ENCODE measurements at places on chromosomes 2 and 18.
A peak's percentile ranks its signal among the peaks of the same experiment; 100 is the strongest.

- DNase-seq = no peak
Observed at GRCh38 chr2:160005908-160006307, 56.5 kb downstream of the PLA2R1 start.

GRCh38 chr2:28637066-28638047, 114.3 kb upstream of the PPP1CB start:
- no peak for DNase-seq

DNA sequence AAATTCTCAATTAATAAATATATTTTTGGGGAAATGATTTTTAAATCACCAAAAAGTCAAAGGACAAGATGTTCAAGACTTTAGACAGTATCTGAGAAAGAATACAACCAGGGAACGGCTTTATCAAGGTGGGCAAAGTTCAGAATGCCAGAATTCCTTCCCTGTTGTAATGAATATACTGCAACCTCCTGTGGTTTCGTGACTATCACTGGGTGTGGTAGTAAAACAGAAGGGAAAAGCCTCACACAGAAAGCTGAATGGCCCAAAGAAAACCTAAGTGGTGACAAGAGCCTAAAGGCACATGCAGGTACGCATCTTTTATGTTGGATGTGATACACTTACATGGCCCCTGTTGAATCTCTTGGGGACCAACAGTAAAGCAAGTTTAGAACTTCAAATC, 37.1 kb downstream of the MBD2 start:
- DNase-seq = no peak

- DNase-seq = no peak
Observed at GRCh38 chr2:215535125-215535668, 99.3 kb upstream of the FN1 start.

- no peak for DNase-seq
Observed at GRCh38 chr2:82875858-82876257, 1583.2 kb downstream of the SUCLG1 start.

DNA sequence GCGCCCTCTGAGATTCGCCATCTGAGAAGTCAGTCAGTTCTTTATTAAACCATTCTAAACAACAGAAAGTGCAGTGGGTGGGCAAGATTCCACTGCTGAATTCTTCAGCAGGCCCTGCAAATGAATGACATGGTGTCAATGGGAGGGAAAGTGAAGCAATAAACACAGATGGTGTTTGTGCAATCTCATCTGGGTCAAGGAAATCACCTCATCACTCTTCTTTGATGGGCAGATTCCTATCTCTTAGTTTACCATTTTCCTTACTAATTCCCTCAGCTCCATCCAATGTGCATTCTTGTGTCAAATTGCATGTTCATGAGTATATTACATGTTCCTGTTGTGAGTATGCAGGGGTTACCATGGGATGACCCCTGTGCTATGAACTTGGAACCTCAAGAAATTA, 100.7 kb upstream of the CYP1B1 start:
- DNase-seq = no peak

GRCh38 chr18:48947092-48947491, 3.7 kb downstream of the SMAD7 start:
- DNase-seq = no peak

- no peak for DNase-seq
Observed at GRCh38 chr2:179758636-179759035, 102.8 kb downstream of the ZNF385B start.

DNA sequence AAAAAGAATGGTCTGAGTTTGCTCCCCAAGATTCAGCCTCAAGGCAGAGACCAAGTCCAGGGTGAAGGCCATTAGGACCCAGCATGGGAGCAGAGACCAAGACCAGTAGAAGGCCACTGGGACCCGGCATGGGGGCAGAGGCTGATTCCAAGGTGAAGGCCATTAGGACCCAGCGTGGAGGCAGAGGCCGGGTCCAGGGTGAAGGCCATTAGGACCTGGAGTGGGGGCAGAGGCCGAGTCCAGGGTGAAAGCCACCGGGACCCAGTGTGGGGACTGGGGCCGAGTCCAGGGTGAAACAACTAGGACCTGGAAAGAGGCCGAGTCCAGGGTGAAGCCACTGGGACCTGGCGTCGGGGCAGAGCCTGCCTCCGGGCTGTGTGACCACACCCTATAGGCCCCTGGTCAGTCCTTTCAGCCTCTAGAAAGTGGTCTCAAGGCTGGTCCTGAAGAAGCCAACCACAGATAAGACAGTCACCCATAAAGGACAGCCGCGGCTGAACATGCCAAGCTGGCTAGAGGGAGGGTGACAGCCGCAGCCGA, 113.8 kb upstream of the SALL3 start:
- no peak for DNase-seq

GRCh38 chr2:33498291-33498956, 22.0 kb downstream of the RASGRP3 start:
- no peak for DNase-seq

DNA sequence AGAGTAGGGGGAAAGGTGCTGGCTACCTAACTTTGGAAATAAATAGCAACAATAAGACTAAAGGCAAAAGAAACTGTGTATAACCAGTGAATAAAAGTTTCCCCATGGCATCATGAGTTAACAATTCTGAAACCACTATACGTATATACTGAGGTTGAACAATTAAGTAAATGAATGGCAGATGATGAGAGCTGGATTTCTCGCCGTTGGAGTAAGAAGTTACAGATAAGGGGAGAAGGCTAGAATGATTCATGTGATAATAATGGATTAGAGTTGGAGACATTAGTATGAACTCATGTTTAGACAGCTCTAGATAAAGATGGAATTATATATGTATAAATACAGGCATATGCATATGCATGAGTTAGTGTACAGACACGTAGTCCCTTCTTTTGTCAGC, 152.7 kb downstream of the UBR3 start:
- no peak for DNase-seq

DNA sequence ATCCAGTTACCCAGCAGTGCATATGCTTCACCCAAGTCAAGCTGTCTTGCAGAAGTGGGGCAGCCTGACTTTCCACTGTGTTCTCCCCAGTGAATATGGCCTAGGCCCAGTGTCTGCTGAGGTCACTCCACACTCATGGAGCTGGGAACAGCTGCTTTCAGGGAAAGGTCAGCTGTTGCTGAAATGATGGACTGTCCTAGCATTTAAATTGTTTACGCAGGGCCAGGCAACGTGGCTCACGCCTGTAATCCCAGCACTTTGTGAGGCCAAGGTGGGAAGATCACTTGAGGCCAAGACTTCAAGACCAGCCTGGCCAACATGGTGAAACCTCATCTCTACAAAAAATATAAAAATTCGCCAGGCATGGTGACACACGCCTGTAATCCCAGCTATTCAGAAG, 86.5 kb downstream of the LIPG start:
- no peak for DNase-seq

DNA sequence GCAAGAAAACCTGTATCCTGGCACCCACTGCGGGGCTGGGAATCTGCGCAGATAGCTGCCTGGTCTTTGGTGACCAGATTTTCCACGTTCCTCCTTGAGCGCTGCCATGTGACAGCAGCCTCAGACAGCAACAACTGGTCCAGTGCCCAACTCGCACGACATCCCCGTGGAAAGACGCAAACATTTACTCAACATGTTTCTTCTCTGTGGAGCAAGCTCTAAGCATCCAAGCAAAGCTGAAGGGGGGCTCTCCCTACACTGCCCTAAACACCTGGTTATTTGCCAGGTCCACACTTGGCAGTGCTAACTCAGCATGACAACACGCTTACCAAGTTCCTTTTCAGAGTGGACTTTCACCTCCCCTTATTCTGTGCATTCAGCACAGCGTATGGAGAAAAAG, 11.3 kb downstream of the ZNF516 start:
- no peak for DNase-seq

DNA sequence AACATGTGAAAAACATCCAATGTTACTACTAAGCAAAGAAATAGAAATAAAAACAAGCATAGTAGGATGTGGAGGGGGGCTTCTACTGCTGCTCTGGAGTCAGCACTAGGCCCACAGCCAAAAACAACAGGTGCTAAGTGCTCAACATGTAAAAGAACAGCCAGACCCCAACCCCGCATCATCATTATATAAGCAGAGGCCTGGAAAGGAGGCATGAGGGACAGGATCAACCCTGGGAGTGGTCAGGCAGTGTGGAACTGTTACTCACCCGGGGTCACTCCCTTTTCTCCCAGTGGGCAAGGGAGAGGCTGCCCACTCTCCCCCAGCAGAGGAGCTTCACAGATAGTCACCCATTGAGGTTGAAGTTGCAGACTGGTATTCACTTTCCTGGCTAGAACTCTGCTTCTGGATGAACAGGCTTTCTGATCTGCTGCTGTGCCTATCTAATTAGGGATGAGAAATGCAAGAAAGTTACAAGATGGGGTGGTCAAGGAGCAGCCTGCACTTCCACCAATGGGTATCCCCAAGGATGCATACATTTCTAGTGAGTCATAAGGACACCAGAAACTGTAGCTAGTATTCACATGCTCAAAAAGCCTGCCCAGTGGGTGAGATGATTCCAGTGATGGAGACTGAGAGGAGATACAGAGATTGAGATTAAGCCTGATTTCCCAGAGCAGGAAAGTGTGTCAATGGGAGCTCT, 480.1 kb upstream of the TCF4 start:
- no peak for DNase-seq

- no peak for DNase-seq
Observed at GRCh38 chr18:13300029-13300428, 81.5 kb downstream of the LDLRAD4 start.

GRCh38 chr2:198456418-198456817, 652.0 kb downstream of the PLCL1 start:
- DNase-seq = no peak

- no peak for DNase-seq
Observed at GRCh38 chr18:74255131-74255616, 36.6 kb downstream of the CYB5A start.

DNA sequence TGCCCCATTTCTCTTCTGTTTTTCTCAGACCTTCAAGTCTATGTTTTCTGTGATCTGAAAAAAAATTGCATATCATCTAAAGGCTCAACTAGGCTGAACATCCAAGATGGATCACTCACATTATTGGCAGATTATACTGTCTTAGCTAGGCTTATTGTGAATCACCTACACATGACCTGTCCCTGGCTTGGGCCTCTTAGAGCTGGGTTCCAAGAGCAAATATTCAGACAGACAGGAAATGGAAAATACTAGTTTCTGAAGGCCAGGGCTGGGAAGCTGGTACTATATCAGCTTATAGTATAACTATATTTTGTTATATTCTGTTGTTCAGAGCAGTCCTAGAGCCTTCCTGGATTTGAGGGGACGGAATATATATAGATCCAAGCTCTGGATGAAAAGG, 90.3 kb downstream of the PIK3C3 start:
- no peak for DNase-seq

GRCh38 chr2:68653034-68653433, 9.7 kb downstream of the PROKR1 start:
- DNase-seq = peak; percentile 61

- DNase-seq = peak; percentile 59
Observed at GRCh38 chr2:240427729-240428128, 7.7 kb upstream of the GPC1 start.

- DNase-seq = no peak
Observed at GRCh38 chr2:196344397-196344796, 173.0 kb upstream of the STK17B start.

DNA sequence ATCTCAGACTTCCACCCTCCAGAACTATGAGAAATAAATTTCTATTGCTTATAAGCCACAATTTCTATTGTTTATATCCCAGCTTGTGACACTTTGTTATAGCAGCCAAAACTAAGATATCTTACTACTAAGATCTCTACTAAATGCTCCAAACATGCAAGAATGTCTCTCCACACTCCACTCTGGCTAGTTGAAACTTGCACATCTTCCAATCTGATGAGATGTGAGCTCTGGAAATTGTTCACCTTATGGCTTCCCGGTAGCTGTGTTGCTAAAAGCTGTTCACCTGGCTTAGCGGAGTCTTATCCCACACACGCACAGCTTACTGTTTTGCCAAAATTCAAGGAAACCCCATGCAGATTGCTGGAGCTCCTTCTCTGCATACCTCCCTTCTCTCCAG, 43.9 kb downstream of the PKDCC start:
- DNase-seq = no peak

- no peak for DNase-seq
Observed at GRCh38 chr18:34660572-34660971, 49.5 kb upstream of the DTNA start.

DNA sequence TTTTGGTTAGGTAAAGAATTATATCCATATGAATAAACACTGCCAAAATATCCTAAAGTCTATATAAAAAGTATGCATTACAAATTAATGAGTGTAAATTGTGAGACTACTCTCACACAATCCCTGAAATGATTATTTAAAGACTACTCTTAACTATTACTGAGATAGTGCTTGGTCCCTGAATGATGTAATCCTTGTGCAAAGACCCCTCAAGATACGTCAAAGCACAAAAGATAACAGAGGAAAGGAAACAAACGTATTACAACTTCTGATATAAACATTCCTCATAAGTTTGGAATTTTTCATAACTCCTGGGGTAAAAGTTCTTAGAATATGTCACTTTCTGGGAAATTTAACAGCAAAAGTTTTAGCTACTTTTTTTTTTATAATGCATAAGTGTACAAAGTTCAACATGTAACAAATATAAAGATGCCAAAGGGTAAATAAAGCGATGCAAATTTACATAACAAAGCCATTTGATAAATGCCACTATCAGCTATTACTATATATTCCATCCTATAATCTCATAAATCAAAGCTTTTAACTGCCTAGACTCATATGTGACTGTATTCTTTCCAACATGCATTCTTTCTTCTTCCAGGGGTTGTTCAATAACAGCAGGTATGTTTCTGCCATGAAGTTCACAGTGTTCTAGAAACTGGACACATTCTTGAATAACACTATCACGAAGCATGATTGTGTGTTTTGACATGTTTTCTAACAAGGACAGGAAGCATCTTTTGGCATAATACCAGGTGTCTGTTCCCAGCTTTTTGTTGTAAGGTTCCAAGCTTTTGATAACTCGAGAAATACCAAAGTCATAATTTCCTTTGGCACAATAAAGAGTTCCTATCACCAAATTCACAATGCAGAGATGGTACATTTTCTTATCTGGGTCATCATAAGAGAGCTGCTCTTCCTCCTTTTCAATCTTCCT, 158.0 kb downstream of the AGPS start:
- no peak for DNase-seq

- DNase-seq = no peak
Observed at GRCh38 chr2:67790622-67791021, 272.2 kb downstream of the C1D start.

- no peak for DNase-seq
Observed at GRCh38 chr2:219228911-219229304, 528 bp downstream of the ATG9A start.

- DNase-seq = no peak
Observed at GRCh38 chr2:42934580-42935186, 142.3 kb upstream of the HAAO start.

DNA sequence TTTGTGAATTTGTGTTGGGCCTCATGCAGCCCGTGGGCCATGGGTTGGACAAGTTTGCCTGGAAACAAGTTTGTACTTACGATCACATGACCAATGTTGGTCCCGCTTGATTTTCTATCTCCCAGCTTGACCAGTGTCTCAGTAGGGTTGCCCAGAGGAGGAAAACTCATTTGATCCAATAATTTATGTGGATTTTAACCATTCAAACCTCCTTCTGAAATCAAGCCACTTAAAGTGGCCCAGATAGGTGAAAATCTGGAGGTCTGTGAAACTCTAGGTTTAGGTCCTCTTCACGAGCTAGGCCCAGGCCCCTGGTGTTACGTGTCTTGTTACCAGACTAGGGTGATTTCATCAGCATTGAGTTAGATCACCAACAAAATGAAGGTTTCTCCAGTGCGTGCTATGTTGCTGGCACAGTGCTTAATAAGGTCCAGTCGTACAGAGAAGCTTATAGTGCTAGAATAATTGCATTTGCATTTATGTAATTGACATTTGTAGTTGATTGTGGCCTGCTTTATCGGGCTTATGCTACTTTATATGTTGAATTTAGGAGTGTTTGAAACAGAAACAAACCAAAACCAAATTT, 4.4 kb downstream of the ACTR2 start:
- DNase-seq = no peak
